Activated CD8-positive, alpha-beta memory T cell treated with anti-CD3 and anti-CD28 coated beads, Interleukin-2, amount 10 ng/mL, durations not matched to agents 7 days and 5 days (primary cell): ENCODE measurements at places on chromosomes 6 and 20. TPM values are rescaled to one million over a fixed set of nuclear protein-coding genes. Genes with fewer than 3 reads are reported as not detected.

GRCh38 chr6:133645966-133646740 is 242.8 kb upstream of the TCF21 start:
- H3K27ac ChIP-seq, result no peak overlapping the region
- H3K36me3 ChIP-seq, result no peaks in the 10 kb centered on the region
- no peak for DNase-seq

CTCFL gene
- total RNA-seq, result not detected

DNA sequence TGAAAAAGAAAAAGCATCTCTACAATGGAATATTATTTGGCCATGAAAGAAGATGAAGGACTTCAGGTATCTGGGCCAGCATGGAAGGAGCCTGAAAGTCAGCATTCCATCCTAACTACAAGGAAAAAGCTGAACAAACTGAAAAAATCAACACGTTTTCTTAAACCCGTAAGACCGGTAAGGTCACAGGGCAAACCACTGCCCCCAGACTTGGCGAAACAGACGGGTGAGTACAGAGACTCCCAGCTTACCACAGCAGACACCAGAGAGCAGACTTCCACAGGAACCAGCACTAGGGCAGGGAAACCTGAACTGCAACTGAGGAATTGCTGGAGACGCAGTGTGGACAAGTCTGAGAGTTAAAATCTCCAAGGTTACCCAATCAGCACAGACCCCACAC is 31.4 kb downstream of the BEND3 start:
- DNase-seq, result no peak
- H3K27me3 ChIP-seq, result no peaks in the 10 kb centered on the region
- H3K36me3 ChIP-seq, result peaks cover 27% of the 10 kb centered on the region
- H3K4me3 ChIP-seq, result no peak overlapping the region
- peaks cover 21% of the 10 kb centered on the region for H3K4me1 ChIP-seq

GRCh38 chr6:53066077-53066417 is 843 bp downstream of the FBXO9 start:
- peak overlapping the region; percentile 99 for H3K27ac ChIP-seq
- no peaks in the 10 kb centered on the region for H3K27me3 ChIP-seq
- peaks cover 8% of the 10 kb centered on the region for H3K36me3 ChIP-seq
- peak; percentile 60 for DNase-seq
- H3K4me3 ChIP-seq, result peak overlapping the region; percentile 97

DNA sequence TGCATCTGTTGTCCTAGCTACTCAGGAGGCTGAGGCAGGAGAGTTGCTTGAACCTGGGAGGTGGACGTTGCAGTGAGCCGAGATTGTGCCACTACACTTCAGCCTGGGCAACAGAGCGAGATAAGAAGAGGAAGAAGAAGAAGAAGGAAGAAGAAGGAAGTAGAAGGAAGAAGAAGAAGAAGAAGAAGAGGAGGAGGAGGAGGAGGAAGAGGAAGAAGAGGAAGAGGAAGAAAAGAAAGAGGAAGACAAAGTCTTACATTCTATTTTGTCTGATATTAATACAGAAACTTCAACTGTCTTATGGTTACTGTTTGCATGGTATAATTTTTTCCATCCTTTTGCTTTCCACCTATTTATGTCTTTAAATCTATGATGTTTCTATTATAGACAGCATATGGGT is 7.2 kb upstream of the NELFCD start:
- peaks cover 7% of the 10 kb centered on the region for H3K4me1 ChIP-seq
- H3K27ac ChIP-seq, result no peak overlapping the region
- no peak for DNase-seq
- H3K4me3 ChIP-seq, result no peak overlapping the region

- no peak overlapping the region for H3K4me3 ChIP-seq
- H3K27me3 ChIP-seq, result no peaks in the 10 kb centered on the region
- H3K4me1 ChIP-seq, result no peaks in the 10 kb centered on the region
- H3K36me3 ChIP-seq, result no peaks in the 10 kb centered on the region
Observed at GRCh38 chr6:162387718-162388382, 339.7 kb downstream of the PRKN start.

FAM162B gene
- not detected for total RNA-seq

DNA sequence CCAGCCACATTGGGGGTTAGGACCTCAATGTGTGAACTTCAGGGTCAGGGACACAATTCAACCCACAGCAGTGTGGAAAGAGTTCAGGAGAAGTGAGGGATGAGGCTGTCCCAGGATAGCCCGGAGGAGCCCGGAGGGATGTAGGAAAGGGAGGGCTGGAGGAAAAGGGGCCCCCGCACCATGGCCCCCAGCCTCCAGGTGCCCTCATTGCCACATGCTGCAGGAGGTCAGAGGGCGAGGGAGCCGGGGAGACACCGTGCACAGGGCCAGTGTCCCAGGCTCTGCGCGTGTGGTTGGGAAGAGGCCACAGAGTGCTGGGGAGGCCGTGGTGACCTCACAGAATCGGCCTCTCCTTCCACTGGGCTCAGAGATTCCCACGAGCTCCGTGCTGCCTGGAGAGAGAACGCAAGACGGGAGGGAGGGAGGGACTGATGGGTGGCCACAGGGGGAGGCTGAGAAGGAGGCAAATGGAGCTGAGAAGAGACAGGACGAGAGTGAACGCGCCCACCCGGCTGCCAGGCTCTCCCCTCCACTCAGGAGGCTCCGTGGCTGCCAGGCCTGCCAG is 215.1 kb downstream of the DLL1 start:
- no peak overlapping the region for H3K4me3 ChIP-seq
- no peaks in the 10 kb centered on the region for H3K4me1 ChIP-seq
- H3K27ac ChIP-seq, result no peak overlapping the region

DNA sequence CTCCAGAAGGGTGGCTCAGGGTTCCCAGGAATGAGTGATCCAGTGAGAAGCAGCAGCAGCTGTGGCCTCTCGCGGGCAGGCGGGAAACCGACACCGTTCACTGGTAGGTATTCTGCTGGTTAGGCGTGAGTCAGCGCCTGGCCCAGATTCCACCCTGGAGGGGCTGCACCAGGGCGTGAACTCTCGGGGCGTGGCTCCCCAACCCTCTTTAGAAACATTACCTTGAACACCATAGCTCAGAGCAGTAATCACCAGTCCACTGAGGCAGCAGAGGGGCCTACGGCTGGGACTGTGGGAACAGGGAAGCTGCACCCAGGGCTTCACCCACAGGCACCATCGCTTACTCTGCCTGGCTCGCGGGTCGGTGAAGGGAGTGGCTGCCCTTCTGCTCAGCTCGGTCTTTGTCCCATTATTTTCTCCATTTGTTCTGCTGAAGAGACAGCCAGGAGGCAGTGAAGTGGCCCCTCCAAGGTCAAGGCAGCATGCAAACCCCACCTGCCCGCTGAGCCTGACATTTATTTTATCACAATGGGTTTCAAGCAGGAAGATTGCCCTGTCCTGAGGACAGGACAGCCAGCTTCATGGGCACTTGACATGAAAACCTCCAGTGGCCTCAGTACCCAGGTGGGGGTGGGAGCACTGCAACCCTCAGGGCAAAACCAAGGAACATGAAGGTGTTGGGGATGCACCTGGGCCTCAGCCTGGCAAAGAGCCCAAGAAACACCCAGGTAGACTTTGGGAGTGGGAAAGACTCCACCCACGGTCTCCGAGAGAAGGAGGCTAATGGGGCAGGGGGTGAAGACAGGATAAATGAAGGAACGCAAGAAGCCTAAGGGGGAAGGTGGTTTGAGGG is 51.0 kb upstream of the CD93 start:
- no peak overlapping the region for H3K27ac ChIP-seq
- H3K36me3 ChIP-seq, result no peaks in the 10 kb centered on the region
- H3K4me1 ChIP-seq, result peaks cover 16% of the 10 kb centered on the region
